ENCODE measurements at places on chromosomes 11 and 22.

GRCh38 chr11:116180806-116181600 lies 591.8 kb downstream of the BUD13 start:
- DNase-seq: no peak

DNA sequence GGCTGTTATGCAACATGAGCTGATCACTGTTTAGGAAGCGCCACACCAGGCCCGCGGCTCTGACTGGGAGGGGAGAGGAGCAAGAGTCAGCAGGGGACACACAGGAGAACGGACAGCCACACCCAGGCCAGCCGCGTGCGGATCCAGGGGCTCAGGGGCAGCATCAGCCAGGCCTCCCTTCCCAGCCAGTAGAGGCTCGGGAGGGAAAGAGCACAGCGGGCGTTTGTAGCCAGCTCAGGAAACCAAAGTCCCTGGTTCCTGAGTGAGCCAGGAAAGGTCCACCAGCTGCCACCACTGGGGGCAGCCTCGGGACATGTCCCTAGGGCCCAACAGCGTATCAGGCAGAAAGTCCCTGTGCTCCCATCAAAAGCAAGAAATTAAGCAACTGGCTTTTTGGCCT lies 71.8 kb upstream of the PITPNB start:
- peak; percentile 90 for DNase-seq

DNA sequence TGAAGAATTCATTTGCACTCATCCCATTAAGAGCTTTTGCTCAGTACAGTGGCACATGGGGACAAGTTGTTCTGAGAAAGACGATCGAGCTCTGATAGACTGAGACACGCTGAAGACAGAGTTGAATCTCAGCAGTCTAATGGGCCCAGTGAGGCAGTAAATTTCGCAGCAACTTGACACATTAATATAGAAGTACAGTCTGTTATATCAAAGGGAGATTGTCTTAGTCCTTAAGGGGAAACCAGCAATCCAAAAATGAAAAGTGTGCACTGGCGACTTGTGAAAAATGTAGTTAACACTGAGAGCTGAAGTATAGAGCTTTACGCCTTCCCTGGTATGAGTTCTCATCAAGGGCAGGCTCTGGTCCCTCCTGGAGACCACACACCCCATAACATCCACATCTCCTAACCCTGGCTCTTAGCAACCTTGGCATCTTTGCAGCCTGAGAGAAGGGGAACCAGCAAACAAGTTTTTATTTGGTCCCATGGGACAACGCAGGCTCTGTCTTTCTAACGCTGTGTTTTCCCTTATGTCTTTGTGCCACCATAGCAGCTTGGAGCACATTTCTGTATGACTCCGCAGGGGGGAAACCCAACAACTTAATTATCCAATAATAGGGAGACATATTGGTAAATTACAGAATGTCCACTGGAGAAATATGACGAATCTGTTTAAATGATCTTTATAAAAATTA lies 952.5 kb downstream of the OPCML start:
- no peak for DNase-seq

- no peak for DNase-seq
These were observed 49.0 kb upstream of the SERPIND1 start for GRCh38 chr22:20724676-20725454.

DNA sequence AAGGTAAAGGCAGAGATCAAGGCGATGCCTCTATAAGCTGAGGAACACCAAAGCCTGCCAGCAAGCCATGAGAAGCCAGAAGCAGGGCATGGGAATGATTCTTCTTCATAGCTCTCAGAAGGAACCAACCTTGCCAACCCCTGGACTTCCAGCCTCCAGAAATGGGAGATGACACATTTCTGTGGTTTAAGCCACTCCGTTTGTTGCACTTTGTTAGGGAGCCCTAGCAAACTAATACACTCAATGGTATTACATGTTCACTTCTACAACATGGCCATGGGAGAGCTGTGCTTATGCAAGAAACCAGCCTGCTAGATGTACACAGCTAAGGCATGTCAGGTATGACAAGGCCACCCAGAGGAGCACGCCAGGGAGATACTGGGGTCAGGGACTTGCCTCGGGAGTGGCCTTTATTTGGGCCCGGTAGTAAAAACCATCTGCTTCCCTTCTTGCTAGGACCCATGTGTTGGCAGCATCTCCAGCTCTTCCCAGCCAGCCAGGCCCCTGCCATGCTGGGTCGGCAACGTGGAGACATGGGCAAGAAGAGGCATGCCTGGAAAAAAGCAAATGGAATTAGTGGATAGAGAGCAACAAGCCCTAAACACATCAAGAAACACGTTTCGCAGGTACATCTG lies 3.6 kb downstream of the C11orf16 start:
- no peak for DNase-seq

- no peak for DNase-seq
These were observed 182.4 kb upstream of the LARGE1 start for GRCh38 chr22:34102633-34103032.

GRCh38 chr11:64391839-64392238 lies 32.9 kb downstream of the RPS6KA4 start:
- DNase-seq: no peak

DNA sequence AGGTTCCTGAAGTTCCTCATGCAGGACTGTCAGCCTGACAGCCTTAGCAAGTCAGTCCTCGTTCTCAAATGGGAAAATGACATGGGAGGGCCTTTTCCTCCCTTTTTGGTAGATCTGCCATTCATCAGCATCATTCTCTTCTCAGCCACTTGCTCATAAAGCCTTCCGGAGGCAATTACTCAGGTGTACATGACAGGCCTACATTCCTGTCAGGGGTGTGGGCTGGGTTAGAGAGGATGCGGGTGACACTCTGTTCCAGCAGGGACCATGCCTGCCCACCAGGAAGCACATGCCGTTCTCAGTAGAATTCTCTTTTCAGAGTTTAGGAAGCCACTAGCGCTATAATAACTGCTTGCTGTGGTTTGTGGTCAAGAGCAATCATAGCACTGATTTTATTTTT lies 24.2 kb upstream of the ANKK1 start:
- DNase-seq: no peak

- DNase-seq: peak; percentile 35
These were observed 98.5 kb upstream of the RTL6 start for GRCh38 chr22:44596396-44597125.

DNA sequence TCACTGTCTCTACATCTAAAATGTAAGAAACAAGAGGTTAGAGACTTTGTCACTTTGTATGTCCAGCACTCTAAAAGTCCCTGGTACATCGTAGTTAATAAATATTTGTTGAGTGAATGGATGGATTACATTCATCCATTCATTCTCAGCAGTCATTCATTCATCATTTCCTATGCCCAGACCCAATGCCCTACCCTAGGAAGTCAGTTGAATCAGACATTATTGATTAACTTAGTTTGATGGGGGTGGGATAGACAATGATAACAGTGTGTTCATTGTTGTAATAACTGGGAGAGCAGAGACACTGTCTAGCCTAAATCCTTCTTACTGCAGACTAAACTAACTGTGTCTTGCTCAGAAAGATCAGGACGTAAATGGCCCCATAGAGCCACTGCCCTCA lies 1.2 kb upstream of the CENPM start:
- DNase-seq: no peak

DNA sequence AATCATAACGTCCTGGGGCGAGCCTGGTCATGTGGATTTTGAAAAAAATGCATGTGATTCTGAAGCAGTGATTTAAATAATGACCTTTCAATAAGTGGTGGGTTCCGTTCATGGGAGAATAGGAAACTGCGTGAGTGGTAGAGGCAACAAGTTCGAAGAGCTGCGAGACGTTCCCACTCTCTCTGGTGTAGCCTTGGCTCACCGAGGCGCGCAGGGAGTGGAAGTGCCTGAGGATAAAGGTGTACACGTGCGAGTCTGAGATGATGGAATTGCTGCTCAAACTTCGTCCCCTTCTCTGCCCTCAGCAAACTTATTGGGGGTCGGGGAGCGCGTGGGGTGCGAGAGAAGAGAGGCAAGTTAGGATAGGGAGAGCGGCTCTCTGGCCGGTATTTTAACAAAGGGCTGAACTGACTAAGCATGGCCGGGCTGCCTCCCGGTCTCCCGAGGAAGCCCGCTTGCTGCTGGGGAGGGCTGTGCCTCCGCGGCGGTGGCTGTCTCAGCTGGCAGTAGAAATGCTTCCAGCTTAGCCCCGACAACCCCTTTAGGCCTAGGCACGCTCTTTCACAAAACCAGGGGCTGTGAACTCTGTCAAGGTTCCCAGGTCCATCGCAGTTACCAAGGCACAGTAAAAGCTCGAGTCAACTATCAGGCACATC lies 875 bp upstream of the STT3A start:
- DNase-seq: peak; percentile 69

- DNase-seq: no peak
These were observed 182.0 kb downstream of the CHST1 start for GRCh38 chr11:45483416-45483815.

- no peak for DNase-seq
These were observed 23.6 kb downstream of the NNMT start for GRCh38 chr11:114319716-114320328.

GRCh38 chr11:40885250-40885954 lies 574.0 kb downstream of the LRRC4C start:
- DNase-seq: no peak

GRCh38 chr11:69264486-69264885 lies 29.5 kb upstream of the MYEOV start:
- no peak for DNase-seq

GRCh38 chr22:27614006-27614649 lies 187.4 kb downstream of the MN1 start:
- DNase-seq: no peak

GRCh38 chr22:26286091-26286820 lies 117.0 kb downstream of the SEZ6L start:
- no peak for DNase-seq

GRCh38 chr11:72179804-72180396 lies 12.0 kb upstream of the FOLR1 start:
- no peak for DNase-seq

GRCh38 chr22:44677353-44677840 lies 24.6 kb upstream of the PRR5 start:
- DNase-seq: no peak

GRCh38 chr11:1377231-1377780 lies 12.4 kb upstream of the BRSK2 start:
- DNase-seq: no peak

DNA sequence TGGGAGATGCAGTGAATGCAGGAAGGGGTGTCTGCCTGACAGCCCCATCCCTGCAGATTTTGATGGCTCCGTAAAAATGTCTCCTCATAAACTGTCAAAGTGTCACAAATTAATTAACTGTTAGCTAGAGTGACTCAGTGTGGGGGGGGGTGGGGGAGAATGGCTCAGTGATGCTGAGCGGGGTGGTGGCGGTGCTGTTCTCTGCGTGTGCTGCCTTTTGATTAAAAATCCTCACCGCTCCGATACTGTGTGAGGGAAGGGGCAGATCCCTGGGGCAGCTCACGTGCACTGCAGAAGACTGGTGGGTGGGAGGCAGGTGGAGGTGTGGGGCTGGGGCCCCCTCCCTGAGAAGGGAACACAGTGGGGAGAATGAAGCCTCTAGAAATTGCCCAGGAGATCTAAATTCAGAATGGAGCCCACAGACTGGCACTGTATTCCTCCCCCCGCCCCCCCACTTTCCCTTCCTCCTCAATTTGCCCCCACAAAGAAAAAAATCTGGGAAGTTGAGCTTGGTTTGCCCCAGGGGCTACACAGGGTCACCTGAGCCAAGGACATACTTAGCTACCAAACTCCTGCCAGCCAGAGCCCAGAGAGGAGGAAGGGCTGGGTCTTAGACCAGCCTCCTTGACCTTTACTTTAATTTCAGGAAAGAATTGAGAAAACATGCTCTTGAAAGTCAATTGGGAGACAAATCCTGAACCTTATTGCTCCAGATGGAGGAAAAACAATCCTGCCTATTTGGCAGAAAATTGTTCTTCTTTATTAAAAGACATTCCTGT lies 39.8 kb downstream of the DRD2 start:
- DNase-seq: no peak

DNA sequence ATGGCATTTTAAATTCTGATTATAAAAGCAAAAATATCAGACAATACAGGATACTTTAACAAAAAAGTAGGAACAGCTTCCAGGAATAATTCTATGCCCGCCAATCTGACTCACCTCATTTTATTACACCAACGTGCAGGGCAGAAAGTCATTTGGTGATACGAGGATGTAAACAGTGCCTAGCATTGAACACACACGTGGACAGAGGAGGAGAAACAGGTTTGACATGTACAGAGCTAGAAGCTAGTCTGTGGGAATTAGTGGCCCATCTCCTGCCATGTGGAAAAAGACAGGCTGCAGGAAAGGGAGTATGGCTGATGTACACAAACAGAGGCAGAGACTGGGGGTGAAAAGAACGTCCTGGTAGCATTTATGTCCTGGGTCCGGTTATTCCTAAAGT lies 9.0 kb upstream of the SPINDOC start:
- no peak for DNase-seq

DNA sequence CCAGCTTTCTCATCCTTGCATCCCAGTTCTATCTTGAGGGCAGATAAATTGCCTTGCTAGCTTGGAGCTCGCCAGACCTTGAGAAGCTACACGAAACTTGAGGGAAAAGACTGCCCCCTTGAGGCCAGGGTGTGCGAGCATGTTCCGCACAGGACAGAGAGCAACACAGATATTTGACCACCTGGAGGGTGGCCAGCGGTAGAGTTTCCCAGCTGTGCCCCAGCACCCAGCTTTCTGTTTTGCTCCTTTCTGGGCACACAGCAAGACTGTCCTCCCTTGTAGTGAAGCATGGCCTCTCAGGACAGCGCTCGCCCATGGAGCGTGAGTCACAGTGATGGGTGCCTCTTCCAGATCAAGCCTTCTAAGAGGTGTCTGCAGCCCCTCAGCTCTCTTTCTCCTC lies 23.5 kb downstream of the SPATA19 start:
- no peak for DNase-seq

GRCh38 chr11:96012086-96012824 lies 88.3 kb upstream of the MTMR2 start:
- DNase-seq: no peak

DNA sequence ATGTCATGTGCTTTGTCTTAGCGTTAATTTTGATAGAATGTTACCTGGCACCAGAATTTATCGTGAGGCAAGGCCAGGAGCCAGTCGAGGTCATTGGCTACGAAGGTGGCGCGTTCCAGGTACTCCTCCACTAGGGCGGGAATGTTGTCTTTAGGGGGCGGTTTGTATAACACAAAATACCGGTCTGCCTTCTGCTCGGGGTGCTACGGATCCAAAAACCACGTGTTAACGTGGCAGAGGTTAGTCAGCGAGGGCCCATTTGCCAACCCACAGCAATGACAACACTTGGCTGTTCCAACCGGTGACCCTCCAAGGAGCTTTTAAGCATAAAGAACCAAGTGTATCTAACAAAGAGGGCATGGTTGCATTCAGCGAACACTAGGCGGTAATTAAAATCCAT lies 12.5 kb downstream of the ASCC2 start:
- DNase-seq: no peak
